ENCODE measurements at places on chromosomes 6 and 20.
A peak's percentile ranks its signal among the peaks of the same experiment; 100 is the strongest.

GRCh38 chr6:168368066-168368820 is 48.7 kb upstream of the DACT2 start:
- DNase-seq = no peak

DNA sequence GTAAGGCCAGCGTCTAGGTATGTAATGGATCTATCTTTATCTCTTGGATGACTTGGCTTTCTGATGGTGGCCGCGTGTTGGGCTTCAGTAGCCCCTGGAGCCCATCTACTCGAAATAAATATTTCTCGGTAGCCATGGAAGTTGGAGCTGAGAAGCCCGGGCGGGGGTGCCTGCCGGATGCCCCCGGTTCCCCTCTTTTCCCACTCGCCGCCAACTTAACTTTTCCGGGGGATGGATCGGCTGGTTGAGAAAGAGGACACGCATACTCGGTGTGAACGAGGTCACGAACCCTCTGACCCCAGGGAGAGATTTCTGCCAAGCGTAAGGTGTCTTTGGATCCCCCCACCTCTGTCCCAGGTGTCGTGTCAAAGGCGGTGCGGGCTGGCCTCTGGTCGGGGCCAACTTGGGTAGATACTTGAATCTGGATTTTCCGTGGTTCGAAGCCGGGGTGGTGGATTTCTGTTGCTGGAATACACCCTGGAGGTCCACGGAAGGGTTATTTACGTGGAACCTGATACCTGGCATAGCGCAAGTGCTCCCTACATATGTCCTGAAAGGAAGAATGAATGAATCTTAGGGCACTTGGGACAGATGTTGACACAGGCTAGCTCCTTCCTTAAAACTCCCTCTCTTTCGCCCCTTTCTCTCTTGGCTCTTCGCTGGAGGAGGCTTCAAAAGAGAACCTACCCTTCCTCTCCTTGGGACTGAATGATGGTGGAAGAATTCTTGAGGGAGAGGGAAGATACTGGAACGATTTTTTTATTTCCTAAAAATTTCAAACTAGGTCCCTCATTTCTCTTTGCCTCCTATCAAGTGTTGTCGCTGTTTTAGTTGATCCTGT is 996 bp downstream of the DOK5 start:
- DNase-seq = no peak

DNA sequence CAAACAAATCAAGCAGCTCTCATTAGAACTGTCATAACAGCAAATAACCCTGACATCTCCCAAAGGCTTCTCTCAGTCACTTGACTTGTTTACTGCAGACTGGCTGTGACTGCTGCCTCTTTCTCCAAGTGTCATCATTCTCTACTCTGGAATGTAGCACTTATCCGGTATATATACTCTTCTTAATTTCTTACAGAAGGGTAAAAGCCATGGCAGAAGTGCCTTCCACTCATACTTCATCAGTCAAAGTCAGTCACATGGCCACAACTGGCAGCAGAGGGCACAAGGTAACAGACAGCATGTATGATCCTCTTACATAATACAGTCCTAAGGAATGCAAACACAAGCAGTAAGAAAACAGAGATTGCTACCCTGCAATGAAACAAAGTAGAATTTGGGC is 9.3 kb downstream of the NAPB start:
- DNase-seq = no peak

DNA sequence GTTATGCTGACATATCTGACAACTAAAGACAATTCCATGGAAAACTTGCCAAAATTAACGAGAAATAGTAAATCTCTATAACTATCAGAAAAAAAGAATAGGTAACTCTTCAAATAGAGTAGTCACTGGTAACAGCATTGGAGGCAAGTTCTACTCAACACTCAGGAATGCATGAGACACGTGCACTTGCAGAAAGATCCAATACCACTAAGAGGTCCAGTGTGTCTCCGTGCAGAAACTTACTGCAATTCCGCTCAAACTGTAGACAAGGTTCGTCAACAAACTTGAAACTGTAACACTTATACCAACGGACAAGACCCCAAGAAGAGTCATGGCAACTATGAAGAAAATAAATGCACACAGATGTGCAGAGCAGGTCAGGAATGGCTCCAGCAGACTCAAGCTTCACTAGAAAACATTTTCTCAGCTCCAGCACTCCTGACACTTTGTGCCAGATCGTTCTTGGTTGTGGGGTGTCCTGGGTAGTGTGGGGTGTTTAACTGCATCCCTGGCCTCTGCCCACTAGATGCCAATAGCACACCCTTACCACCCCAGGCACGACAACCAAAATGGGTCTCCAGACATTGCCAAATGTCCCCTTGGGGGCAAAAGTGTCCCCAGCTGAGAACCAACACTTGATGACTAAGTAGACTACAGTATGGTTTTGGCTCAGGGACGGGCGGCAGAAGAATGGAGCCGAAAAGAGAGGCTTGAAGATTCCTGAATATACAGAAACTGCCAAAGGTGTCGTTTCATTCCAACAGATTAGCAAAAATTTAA is 134.8 kb downstream of the DTNBP1 start:
- DNase-seq = no peak

- DNase-seq = no peak
Measured at GRCh38 chr6:33984466-33985312, 161.2 kb downstream of the GRM4 start.

DNA sequence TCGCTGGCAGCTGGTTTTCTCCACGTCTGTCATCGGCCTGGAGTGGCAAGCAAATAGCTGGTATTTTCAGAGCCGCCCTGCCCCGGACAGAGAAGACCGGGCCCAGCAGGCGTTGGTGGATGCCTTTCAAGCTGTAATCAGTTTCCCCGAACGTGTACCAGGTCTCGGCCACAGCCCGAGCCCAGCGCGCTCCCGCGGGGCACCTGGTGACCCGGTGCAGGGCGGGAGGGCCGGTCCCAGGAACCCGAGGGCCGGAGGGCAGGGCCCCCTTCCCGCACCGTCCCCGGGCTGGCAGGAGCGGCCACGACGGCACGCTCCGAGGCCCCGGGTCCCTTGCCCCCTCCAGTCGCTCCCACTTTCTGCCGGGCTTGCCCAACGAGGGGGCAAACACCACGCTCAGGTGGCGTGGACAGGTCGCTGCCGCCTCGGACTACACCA is 348 bp upstream of the PYGB start:
- no peak for DNase-seq

- DNase-seq = no peak
Measured at GRCh38 chr6:73636048-73636447, 17.7 kb downstream of the SLC17A5 start.

DNA sequence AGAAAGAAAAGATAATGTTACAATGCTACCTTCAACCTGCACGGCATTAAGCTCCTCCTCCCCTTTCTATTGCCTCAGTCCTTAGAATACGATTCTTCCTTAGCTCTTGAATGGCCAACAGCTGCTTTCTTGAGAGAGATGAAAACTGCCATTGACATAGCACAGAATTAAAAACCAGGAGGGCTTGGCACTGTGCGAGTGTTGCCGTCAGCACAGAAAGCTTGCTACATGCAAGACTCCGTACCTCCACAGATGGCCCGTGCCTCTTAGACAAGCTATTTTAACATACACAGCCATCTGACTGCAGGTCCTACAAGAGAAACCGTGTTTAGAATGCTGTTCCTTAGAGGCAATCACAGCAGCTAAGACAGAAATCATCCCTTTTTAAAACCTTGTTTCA is 51.7 kb downstream of the ALDH5A1 start:
- no peak for DNase-seq

DNA sequence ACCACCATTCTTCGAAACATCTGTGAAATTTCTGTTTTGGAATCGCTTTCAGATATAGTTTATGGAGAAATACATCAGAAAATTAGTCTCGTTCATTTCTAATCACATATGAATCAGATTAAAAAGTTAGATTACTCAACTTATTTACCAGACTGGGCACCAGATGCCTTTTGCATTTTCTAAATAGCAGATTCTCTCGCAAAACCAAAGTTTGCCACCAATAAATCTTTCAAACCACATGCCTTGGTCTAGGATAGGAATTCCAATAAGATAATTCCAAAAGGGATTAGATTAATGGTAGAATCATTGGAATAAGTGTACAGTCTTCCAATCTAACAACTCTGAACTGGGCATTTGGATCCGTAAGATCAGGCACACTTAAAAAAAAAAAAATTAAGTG is 160.4 kb upstream of the TAB2 start:
- no peak for DNase-seq

- no peak for DNase-seq
Measured at GRCh38 chr6:62393608-62394007, 107.6 kb upstream of the KHDRBS2 start.

DNA sequence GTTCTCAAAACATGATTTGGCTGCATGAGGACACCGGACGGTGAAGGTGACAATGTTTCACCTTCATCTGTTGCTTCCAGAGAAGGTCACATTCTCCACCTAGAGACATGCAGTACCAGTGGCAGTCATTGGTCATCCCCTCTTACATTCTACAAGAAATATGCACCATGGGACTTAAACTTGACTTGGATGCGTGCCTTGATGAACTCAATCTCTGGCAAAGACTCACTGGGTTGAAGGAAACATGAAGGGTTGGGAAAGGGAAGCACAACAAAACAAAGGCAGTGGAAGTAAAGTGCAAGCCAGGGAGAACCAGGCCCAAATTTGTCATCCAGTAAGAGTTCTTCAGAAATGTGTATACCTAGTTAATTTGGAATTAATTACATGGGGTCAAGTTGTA is 39.4 kb upstream of the ARMH2 start:
- no peak for DNase-seq

GRCh38 chr6:138778331-138778730 is 4.8 kb downstream of the CCDC28A start:
- no peak for DNase-seq

GRCh38 chr6:11919771-11920440 is 92.2 kb upstream of the HIVEP1 start:
- no peak for DNase-seq

GRCh38 chr6:148379966-148380713 is 37.5 kb downstream of the SASH1 start:
- DNase-seq = no peak

DNA sequence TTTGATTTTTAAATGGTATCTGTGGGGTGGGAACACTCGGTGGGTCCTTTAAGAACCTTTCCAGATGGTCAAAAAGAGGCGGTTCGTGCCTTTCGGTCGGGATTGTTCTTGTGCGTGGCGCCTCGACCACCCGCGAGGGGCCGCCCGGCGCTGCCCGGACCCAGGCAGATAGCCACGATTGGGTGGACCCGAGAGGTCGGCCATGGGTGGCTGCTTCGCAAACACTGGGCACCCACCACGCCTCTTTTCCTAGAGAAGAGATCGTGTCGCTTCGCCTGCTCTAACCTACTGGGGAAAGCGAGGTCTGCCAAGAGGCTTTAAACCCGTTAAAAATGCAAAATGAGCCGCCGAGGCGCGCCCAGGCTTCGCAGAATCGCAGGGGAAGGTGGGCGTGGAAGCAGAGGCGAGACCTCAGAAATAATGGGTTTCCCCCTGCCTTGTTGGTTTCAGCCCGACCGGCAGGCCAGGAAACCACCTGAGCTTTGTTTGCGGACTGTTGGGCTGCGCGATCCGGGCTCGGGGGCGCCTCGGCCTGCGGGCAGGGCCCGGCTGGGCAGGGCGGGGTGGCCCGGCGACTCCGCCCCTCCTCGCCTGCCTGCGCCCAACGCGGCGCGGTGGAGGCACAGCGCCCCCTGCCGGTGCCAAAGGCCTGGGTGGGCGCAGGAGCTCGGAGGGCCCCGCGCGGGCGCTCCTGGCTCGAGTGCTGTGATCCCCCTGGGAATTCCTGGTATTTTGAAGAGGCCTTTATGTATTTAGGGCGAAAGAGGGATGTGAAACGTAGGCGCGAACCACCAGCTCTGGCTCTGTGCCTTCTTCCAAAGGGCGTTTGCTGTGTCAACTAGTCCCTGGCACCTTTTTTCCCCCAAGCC is 1.6 kb downstream of the MARCKS start:
- DNase-seq = peak; percentile 95

- no peak for DNase-seq
Measured at GRCh38 chr6:123276546-123276980, 280.5 kb downstream of the CLVS2 start.

- peak; percentile 46 for DNase-seq
Measured at GRCh38 chr20:38073307-38074071, 39.9 kb downstream of the RPRD1B start.
